ENCODE measurements at places on chromosomes 12 and 14.

DNA sequence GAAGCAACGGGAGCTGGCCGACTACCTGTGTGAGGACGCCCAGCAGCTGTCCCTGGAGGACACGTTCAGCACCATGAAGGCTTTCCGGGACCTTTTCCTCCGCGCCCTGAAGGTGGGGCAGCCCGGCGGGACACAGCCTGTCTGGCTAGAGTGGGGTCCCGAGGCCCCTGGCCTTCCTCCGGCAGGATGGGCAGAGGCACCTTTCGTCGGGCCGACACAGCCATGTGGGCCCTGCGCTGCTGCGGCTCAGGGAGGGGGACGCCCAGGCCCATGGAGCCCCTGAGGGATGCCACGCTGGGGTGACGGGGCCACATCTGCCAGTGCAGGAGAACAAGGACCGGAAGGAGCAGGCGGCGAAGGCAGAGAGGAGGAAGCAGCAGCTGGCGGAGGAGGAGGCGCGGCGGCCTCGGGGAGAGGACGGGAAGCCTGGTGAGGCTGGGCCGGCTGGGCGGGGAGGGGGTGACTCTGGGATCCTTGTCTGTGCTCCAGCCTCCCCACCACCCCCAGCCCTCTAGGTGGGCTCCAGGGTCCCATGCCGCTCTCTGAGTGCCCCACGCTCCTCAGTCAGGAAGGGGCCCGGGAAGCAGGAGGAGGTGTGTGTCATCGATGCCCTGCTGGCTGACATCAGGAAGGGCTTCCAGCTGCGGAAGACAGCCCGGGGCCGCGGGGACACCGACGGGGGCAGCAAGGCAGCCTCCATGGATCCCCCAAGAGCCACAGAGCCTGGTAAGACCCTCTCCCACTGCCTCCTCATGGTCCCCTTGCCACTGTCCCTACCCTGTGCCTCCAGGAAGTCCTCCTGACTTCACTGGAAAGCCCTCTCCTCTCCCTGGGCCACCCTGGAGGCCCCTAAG is 10.9 kb upstream of the ADSS1 start:
- no peak for DNase-seq

GRCh38 chr14:74982661-74983060 is 20.1 kb upstream of the EIF2B2 start:
- DNase-seq = no peak

GRCh38 chr14:54867011-54867410 is 35.6 kb downstream of the GCH1 start:
- DNase-seq = no peak

GRCh38 chr12:5507401-5507935 is 75.6 kb downstream of the NTF3 start:
- DNase-seq = no peak

DNA sequence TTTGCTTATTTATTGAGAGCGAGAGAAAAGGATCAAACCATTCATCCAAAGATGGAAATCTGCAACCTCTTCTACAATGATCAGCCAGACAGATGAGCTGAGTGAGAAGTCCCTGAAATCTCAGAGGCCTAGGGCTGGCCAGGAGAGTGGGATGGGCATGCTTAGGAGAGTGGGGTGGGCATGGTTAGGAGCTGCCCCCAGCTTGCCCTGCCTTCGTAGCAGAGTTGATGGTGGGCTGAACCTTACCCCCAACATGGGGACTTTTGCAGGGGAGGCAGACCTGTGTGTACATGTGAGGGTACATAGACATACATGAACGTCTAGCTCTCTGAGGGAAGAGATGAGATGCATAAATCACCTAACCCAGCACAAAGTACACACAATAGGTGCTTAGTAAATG is 95.7 kb upstream of the ESRRB start:
- no peak for DNase-seq

DNA sequence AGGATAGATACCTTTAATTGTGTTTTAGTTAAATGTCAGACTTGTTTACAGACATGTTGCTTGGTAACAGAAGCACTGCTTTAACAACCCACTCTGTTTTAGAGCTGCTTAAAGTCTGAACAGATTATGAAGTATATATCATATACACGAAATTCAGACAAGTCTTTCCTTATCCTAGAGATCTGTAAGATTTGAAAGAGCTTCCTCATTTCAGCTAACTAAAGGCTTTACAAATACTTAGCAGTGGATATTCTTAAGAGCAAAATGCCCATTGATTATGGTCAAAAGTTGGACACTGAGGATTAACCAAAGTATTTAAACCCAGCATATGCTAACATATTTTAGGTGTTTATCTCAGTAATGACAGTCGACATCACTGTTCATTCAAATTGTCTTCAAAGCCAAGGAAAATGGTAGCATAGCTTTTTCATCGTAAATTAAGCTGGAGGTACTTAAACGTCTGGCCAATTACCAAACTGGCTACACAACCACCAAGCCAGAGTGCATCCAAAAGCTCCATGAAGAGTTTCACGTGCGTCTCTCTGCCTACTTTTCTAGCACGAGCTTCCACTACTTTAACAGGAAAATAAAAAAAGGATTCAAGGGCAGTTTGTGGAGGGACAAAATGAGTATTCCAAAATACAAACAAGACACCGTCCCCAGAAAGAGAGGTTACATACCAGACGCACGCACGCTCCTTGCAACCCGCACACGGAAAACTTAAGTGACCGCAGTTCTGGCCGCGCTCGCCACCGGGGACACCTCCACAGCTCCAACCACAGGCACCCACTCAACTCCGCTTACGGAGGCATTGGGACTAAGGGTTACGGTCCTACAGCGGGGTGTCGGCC is 565 bp downstream of the CEP83 start:
- DNase-seq = peak; percentile 20

- DNase-seq = no peak
These were observed 41.9 kb downstream of the MMAB start for GRCh38 chr12:109531411-109531810.

GRCh38 chr14:92223025-92223424 is 99.9 kb upstream of the SLC24A4 start:
- DNase-seq = no peak

GRCh38 chr14:59206892-59207291 is 18.4 kb downstream of the DAAM1 start:
- no peak for DNase-seq

DNA sequence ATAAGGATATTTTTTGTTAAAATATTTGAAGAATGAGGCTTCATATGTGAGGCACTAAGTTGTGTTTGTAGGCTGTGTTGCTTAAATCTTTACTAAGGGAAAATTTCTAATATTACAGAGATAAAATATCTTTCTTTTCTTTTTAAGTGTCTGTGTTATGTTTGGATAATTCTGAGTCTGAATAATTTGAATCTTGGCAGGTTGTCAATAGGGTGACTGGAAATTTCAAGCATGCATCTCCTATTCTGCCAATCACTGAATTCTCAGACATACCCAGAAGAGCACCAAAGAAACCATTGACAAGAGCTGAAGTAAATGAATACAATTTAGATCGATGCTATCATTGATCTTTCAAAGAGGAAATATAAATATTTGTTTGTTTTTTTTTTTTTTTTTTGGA is 29.4 kb downstream of the TMPO start:
- no peak for DNase-seq

- no peak for DNase-seq
These were observed 16.4 kb upstream of the PUS1 start for GRCh38 chr12:131912518-131913274.

DNA sequence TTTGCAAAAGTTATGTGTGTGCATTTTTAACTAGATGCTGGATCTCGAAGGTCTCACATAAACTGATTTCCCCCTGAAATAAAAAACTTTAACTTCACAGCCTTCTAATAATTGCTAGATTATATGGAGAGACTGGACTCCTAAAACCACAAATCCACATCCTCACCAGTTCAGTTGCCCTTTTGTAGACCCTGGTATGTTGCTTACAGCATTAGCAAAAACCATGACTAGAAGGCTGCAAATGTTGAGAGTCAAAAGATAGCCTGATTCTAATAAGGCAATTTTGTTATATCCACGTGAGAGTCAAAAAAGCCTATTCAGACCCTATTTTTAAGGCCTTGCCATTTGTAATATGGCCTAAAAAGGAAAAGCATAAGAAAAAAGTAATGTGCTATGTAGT is 37.4 kb downstream of the RASSF8 start:
- no peak for DNase-seq

- no peak for DNase-seq
These were observed 53.2 kb downstream of the TSPAN19 start for GRCh38 chr12:84982888-84983287.

DNA sequence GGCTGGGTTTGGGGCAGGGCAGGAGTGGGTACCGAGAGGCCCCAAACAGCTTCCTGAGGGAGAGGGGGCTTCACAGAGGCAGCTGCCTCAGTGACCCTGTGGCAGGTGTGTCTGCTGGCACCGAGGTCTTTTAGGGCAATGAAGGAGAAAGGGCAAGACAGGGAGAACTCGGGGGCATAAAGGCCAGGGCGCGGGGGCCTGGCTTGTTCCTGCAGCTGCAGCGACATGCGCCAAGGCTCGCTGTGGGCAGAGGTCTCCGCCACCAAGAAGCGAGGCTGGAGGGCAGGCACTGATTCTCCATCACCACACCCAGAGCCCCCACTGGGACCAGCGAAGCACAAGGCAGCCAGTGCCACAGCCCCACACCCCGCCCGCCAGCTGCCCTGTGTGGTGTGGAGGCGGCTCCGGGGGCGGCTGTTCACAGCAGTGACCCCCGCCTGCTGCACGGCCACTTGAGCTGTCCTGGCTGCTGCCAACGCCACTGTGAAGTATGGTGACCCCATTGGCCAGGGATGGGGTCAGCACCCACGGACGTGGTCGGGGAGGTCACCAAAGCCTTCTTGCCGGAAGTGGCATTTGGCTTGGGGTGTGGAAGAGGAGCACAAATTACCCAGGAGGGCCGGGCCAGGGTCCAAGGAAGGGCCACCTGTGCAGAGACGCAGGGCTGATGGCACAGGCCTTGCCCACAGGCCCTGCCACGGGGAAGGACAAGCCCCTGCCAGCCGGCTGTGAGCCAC is 16.4 kb downstream of the BAG5 start:
- no peak for DNase-seq

GRCh38 chr14:68552602-68553001 is 240.3 kb downstream of the ZFP36L1 start:
- DNase-seq = no peak

DNA sequence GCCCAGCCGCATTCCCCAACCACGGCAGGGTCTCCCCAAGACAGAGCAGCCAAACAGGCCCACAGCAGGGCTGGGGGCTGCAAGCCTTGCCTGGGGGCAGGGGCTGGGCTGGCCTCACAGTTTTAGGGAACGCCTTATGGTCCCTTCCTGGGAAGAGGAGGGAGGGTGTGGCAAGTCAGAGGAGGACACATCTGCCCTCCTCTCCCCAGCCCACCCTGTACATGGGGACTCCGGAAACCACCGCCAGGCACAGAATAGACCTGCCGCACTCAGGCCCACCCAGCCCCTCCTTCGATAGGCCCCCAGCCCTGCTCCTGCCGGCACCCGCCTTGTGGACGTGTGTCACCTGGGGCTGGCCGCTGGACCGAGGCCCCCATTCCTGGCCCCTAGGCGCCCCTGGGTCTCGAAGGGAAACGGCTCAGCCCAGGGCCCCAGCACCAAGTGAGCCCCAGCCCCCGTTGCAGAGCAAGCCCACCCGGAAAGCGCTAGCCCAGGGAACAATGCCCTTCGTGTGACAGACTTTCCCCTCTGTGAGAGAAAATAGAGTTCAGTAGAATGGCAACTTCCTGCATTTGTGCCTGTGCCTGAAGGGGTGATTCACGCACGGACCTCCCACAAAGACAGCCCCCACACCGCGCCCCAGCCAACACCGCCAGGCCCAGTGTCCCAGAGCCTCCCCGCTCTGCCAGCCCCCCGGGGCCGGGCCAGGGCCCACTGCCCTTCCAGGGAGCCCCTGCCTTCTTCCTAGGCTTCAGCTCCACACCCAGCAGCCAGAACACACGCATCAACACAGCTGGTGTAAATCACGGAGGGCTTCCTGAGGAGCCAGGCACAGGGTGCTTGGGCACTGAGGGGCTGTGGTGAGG is 12.0 kb upstream of the NUDT14 start:
- DNase-seq = no peak

GRCh38 chr12:57112492-57113294 is 1.5 kb upstream of the STAT6 start:
- no peak for DNase-seq

DNA sequence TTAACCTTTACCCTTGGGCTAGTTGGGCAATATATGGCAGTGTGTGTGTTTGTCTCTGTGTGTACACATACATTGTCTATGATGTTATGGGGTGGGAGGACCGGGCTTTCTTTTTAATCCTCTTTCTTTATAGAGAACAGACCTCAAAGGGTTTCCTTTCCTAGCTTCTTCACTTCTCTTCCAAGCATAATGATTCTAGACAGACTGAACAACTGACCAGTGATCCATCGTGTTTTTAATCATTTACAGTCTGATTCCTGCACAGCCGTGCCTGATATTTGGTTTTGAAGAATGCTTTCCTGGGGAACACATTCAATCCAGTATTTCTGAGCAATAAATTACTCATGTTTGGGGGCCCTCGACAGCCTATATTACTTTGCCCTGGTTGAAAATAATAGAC is 481.1 kb upstream of the DCN start:
- DNase-seq = no peak

DNA sequence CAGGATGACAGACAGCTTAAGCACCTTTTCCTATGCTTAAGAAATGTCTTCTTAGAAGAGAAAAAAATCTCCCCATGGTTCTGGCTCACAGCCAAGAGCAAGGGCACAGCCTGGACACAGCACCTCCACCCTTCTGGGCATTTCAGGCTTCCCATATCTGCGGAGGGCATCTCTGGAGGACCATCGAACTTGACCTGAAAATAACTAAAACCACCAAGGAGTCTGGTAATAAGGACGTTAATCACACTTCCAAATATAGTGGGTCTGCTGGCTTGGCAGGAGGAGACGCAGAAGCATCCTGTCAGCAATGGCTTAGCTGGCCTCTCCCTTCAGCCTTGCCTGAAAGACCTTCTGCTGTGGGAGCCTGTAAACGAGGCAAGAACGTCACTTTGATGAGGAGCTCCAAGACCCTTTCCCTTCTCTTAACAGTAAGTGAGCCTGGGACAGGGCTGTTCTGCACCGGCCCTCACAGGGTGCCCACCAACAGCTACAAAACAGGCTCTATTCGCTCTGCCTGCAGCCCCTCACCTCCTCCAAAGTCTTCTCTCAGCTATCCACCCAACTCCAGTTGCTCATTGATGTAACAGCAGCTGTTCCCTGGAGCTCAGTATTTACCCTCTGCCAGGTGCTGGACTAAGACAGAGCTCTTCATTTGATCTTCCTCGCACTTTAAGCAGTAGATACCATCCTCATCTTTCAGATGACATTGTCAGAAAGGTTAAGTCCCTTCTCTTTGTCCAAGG is 13.2 kb downstream of the SETD3 start:
- no peak for DNase-seq

- no peak for DNase-seq
These were observed 235.8 kb upstream of the TMTC1 start for GRCh38 chr12:30019366-30020140.

DNA sequence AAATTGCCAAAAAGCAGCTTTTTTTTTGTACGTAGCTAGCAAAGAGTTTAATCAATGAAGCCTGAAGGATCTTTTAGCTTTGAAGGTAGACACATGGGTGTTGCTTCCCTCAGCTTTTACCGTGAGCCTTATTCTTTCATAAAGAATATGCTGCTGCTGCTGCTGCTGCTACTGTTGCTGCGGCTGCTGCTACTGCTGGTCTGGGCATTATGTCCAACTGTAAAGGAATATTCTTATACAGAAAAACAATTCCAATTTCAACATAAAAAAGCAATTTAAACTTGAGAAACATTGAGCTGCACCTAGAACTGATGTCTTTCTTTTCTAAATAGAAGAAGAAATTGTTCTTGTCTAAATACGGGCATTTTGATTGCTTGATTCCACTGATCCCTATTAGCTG is 38.9 kb upstream of the PPP1R12A start:
- DNase-seq = no peak

- DNase-seq = no peak
These were observed 23.9 kb downstream of the FAM181A start for GRCh38 chr14:93950948-93951634.

GRCh38 chr14:91867316-91867988 is at the start of gene TC2N:
TC2N (minus strand) TSS chr14:91867536; CDS start chr14:91813769, 53,767 bp downstream.
- DNase-seq = no peak

Measured in SW 1271 (cell line).